ENCODE measurements at places on chromosomes 4 and X.

DNA sequence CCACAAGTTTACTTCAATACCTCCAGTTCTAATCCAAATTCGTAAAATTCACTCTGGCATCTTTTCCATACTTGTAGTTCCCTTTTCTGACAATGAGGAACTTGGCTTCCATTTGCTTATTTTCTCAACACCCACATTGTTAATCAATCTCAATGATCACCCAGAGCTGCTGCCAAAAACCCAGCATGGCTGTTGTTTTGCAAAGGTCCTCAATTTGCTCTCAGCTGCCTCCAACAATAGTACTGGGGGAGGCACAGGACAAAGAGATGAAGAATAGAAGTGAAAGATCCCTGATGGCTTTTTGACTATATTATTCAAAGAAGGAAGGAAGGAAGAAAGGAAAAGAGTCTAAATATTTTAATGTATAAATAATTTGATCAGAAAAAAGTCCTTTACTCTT is 847.8 kb downstream of the RAPGEF2 start:
- no peak for DNase-seq

DNA sequence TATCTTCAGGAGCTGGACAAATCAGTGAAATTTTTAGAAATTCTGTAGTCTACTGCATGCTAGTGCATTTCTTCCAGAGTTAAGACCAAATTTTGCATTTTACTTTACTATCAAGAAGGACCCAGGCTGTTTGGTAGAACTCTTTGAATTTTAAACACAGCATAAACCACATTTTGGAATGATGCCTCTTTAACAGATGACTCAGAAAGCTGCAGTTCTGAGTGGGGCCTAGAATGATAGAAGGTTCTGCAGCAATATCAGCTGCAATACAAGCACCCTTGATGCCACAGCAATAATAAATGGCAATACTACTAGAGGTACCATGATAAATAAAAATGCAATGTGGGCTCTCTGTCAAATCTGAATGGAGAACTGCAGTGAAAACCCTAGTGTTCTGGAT is 198.7 kb downstream of the TMA16 start:
- no peak for DNase-seq

DNA sequence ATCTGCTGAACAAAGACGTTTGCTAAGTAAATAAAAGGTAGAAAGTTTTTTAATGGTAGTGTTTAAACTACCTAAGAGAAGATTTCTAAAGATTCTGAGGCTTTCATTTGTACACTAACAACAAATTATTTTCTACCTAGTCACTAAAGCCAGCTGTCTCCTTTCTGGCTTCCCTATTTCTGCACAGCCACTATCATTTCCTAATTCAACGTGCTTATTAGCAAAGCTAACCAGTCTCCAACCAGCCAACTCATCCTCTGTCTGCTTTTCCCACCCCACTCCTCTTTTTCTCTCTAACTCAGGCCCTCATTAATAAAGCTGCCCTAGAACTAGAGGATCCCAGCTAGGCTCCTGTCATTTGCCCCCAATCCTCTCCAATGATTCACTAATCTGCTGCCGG is 118.2 kb downstream of the ZNF827 start:
- no peak for DNase-seq

- DNase-seq: peak; percentile 64
Observed at GRCh38 chr4:158090323-158090722, 82.5 kb downstream of the GASK1B start.

GRCh38 chr4:182236186-182236585 is 7.0 kb upstream of the TENM3 start:
- no peak for DNase-seq

DNA sequence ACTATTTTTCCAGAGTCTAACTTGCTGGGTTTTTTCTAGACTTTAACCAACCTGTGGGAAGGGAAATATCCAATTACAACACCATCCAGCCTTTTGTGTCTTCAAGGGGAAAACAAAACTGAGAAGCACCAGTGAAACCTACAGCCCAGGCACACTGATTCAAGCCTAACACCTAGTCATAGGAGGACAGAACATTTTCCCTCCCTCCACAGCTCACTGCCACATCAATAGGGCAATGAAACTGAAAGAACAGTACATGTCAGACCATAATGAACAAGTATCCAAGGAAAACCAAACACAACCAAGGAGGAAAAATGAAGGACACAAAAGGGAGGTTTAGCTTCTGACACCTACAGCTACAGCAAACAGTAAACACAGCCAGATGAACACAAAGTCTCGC is 17.6 kb downstream of the MAGEA8 start:
- DNase-seq: no peak

DNA sequence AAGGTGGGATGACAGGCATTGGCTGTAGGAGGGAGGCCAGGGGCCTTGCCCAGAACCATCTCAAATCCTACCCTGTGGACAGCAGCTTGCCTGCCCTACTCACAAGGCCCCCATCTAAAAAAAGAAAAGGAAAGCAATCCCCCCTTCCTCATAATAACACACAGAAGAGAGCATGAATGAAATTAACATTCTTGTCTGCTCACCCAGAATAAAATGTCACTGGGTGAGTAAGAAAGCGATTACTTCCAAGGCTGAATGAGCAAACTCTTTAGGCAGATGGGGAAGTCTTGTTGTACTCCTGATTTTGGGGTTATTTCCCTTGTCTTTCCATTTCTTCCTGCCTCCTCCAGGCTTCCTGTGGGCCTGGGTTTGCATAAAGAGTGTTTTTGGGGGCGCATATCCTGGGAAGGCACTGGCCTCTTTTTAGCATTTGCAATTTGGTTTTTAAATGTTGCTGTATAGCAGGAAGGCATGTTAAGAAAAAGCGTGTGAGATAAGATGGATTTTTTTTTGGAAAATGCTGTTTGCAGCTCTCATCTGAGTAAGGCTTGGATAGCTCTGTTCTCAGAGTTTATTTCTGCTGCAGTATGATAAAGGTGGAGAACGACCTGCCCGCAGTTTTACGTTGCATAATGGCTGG is 248.3 kb upstream of the GATB start:
- DNase-seq: no peak

DNA sequence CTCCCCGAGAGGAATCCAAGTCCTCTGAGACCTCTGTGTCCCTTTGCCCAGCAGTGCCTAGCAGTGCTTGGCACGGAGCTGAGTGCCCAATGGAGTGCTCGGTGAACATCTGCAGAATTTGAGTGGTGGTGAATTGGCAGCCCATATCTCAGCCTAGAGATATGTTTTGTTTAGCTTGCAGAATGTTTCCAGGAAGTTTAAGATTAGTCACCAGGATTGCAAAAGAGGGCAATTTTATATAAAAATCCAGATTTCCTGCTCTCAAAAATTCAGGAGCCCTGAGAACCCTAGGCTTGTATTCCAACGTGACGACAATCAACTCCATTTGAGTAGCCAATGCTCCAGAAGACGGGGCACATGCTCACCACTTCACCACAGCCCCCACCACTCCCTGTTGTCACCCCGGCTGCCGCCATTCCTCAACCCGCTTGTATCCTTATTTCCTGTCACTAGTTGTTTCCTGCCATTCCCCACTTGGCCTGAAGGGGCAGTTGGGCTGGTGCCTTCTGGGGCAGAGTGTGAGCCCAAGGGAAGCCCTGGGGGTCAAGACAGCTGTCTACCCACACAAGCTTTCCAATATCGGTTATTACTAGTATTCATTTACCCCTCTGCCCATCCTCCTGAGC is 116.9 kb downstream of the EFNB1 start:
- DNase-seq: no peak

Measured in stomach (tissue), 19 donors.